Gastrocnemius medialis (tissue), 4 donors: ENCODE measurements at places on chromosomes 3 and 15. TPM values are rescaled to one million over a fixed set of nuclear protein-coding genes. Genes with fewer than 3 reads are reported as not detected.
A peak's percentile ranks its signal among the peaks of the same experiment; 100 is the strongest.

Gene CEMIP
- not detected for total RNA-seq

Gene PLSCR4
- total RNA-seq: 16.8 TPM

Gene ZCWPW2
- 0.55 TPM for total RNA-seq

Gene RETNLB
- not detected for total RNA-seq

Gene AADACL2
- not detected for total RNA-seq

Gene MIX23
- total RNA-seq: 16.5 TPM

Gene CTDSPL2
- 25.8 TPM for total RNA-seq

Gene CLK3
- total RNA-seq: 152 TPM

Gene CPLX3
- not detected for total RNA-seq

Gene INKA1
- total RNA-seq: not detected

DNA sequence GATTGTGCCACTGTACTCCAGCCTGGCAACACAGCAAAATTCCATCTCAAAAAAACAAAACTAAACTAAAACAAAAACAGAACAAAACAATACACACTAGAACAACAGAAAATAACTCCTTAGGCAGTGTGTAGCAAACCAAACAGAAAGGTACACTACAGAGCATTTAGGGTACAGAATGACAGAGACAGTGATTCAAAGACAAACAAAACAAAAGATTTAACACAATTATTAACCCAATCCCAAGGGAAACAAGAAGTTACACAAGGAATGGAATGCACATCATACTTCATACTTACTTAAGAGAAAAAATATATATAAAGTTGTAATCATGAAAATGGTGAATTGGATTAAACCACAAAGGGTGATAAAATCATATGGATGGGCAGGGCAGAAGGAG lies 12.9 kb downstream of the SLC25A20 start:
- H3K4me3 ChIP-seq: no peak overlapping the region
- no peak for DNase-seq
- H3K36me3 ChIP-seq: peaks cover 23% of the 10 kb centered on the region

- no peak overlapping the region for H3K4me3 ChIP-seq
- peak; percentile 39 for DNase-seq
- no peaks in the 10 kb centered on the region for H3K4me1 ChIP-seq
- H3K27me3 ChIP-seq: peaks cover 14% of the 10 kb centered on the region
- no peak overlapping the region for H3K27ac ChIP-seq
- H3K36me3 ChIP-seq: no peaks in the 10 kb centered on the region
Measured at GRCh38 chr3:196643201-196643749, 3.8 kb downstream of the NRROS start.

- DNase-seq: no peak
- H3K4me1 ChIP-seq: no peaks in the 10 kb centered on the region
- H3K4me3 ChIP-seq: no peak overlapping the region
- H3K27ac ChIP-seq: no peak overlapping the region
Measured at GRCh38 chr3:128442949-128443348, 23.7 kb downstream of the DNAJB8 start.

GRCh38 chr3:127413871-127414270 lies 126.0 kb upstream of the PRR20G start:
- H3K27me3 ChIP-seq: peaks cover 14% of the 10 kb centered on the region
- H3K27ac ChIP-seq: no peak overlapping the region
- no peaks in the 10 kb centered on the region for H3K36me3 ChIP-seq
- no peaks in the 10 kb centered on the region for H3K4me1 ChIP-seq
- no peak for DNase-seq

DNA sequence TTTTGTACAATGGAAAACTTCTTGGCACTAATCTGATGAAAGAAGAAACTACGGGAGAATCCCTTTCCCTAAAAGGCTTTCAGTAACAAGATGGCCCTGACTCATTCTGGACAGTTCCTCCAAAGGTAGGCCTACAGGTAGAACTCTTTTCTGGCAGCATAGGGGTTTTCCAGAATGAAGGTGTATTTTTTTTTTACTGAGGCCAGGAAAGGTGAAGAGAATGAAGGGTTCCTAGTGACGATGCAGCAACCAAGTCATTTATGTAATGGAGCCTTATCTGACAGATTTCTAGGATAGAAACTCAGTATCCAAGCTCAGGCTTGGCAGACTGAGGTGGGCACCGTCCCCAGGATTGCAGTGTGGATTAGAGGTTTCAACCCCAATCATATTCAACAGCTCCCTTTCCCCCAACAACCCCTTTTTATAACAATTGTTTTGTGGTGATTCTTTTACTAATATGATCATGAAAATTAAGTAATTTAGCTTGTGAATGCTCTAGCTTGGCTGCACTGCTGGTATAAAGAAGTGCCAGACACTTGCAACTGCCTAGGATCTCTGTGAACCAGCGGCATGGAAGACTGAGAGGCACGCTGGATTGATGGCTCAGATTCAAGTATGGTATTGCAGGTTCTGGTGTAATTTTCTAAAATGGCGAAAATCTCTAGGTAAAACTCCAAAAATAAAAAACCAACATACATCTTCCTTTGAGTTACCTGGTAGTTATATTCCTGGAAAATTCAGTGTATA lies 8.7 kb upstream of the TRIM69 start:
- H3K36me3 ChIP-seq: no peaks in the 10 kb centered on the region
- no peaks in the 10 kb centered on the region for H3K27me3 ChIP-seq
- peaks cover 24% of the 10 kb centered on the region for H3K4me1 ChIP-seq
- no peak overlapping the region for H3K4me3 ChIP-seq
- no peak for DNase-seq

DNA sequence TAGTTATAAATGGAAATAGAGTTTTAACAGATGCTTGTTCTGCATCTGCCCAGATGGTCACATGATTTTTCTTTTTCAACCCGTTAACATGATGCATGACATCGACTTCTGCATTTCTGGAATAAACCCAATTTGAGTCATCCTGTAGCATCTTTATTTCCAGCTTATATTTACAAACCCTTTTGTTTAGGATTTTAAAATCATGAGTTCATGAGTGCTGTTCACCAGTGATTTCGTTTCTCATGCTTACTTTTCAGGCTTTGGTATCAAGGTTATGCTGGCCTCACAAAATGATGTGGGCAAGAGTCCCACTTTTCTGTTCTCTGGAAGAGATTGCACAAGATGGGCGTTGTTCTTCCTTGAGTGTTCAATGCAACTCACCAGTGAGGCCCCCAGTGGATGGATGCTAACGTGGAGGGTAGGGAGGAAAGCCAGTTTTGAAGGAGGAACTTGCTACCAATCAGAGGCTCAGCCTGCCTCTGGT lies 5.2 kb downstream of the HRH1 start:
- H3K27ac ChIP-seq: no peak overlapping the region
- no peak overlapping the region for H3K4me3 ChIP-seq
- no peaks in the 10 kb centered on the region for H3K36me3 ChIP-seq
- peaks cover 20% of the 10 kb centered on the region for H3K27me3 ChIP-seq
- H3K4me1 ChIP-seq: peaks cover 7% of the 10 kb centered on the region

GRCh38 chr15:66928101-66928500 lies 137.3 kb upstream of the SMAD3 start:
- H3K27me3 ChIP-seq: no peaks in the 10 kb centered on the region
- H3K36me3 ChIP-seq: no peaks in the 10 kb centered on the region
- H3K4me1 ChIP-seq: no peaks in the 10 kb centered on the region
- peak overlapping the region; percentile 35 for H3K27ac ChIP-seq

GRCh38 chr3:162370141-162370540 lies 873.5 kb downstream of the OTOL1 start:
- no peak for DNase-seq
- no peaks in the 10 kb centered on the region for H3K36me3 ChIP-seq
- peaks cover 15% of the 10 kb centered on the region for H3K4me1 ChIP-seq
- no peak overlapping the region for H3K27ac ChIP-seq
- no peaks in the 10 kb centered on the region for H3K27me3 ChIP-seq
- no peak overlapping the region for H3K4me3 ChIP-seq

GRCh38 chr3:152480282-152480953 lies 211.7 kb downstream of the MBNL1 start:
- H3K27ac ChIP-seq: no peak overlapping the region
- H3K4me1 ChIP-seq: no peaks in the 10 kb centered on the region
- no peak for DNase-seq
- H3K27me3 ChIP-seq: no peaks in the 10 kb centered on the region
- no peaks in the 10 kb centered on the region for H3K36me3 ChIP-seq
- H3K4me3 ChIP-seq: no peak overlapping the region

- H3K4me3 ChIP-seq: no peak overlapping the region
- no peaks in the 10 kb centered on the region for H3K4me1 ChIP-seq
- no peaks in the 10 kb centered on the region for H3K27me3 ChIP-seq
Measured at GRCh38 chr15:79966634-79967297, 4.2 kb downstream of the BCL2A1 start.

- no peak overlapping the region for H3K27ac ChIP-seq
- DNase-seq: no peak
- H3K36me3 ChIP-seq: no peaks in the 10 kb centered on the region
- H3K4me1 ChIP-seq: no peaks in the 10 kb centered on the region
- no peak overlapping the region for H3K4me3 ChIP-seq
Measured at GRCh38 chr3:72550582-72551262, 297.5 kb downstream of the SHQ1 start.

DNA sequence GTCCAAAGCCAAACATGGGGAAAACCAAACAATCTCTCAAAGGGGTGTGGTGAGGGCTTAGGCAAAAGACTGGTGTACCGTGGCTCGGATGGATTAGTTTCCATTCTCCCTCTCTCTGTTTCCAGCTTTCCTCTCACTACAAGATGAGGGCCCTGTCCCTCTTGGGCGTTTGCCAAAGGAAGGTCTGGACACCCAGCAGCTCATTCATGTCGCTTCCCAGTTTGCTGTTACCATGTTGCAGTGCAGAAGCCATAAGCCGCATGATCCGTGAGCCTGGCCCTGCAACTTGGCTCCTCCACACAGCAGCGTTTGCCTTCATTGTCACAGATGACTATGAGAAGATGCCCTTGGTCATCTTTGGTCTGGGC lies 92.2 kb downstream of the APBA2 start:
- H3K4me3 ChIP-seq: no peak overlapping the region

DNA sequence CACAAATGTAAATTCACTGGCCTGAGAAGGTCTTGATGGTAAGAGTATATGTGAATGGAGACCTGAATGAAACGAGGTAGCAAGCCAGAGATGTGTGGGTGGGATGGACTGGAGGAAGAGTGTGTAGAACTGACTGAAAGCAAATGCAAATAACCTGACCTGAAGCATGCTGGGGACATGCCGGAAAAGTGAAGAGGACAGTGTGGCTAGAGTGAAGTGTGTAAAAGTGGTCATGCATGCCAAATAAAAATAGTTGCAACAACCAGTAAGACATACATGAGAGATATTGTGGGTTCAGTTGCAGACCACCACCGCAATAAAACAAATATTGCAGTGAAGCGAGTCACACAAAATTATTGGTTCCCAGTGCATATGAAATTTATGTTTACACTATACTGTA lies 82.3 kb downstream of the LPP start:
- H3K4me3 ChIP-seq: no peak overlapping the region
- DNase-seq: no peak

DNA sequence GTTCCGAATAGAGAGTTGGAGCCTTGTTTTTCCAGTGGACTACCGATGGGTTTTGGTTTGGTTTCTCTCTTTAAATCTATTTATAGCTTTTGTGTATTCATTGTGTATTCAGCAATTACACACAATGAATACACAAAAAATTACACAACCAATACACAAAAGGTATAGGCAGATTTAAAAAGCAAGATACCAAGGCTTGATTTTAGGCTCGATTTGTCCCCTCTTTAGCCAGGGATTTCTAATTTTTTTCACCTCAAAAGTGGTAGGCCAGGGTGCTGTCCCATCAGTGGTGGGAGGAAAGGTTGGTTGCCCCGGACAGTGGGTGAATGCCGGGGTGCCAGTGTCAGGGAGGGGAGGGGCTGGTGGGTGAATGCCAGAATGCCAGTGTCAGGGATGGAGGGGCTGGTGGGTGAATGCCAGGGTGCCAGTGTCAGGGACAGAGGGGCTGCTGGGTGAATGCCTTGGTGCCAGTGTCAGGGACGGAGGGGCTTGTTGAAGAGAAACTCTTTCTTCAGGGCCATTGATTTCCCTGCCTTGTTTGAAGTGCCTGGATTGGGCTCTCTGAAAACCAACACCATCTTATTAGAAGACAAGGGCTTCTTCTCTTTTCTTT lies 186.2 kb downstream of the GOLGA6L6 start:
- DNase-seq: no peak
- H3K4me3 ChIP-seq: no peak overlapping the region
- H3K36me3 ChIP-seq: no peaks in the 10 kb centered on the region

- peaks cover 15% of the 10 kb centered on the region for H3K4me1 ChIP-seq
- DNase-seq: no peak
- no peak overlapping the region for H3K4me3 ChIP-seq
- H3K36me3 ChIP-seq: no peaks in the 10 kb centered on the region
- no peaks in the 10 kb centered on the region for H3K27me3 ChIP-seq
Measured at GRCh38 chr15:33908406-33908805, 59.9 kb upstream of the CHRM5 start.

GRCh38 chr3:143571548-143571947 lies 276.7 kb downstream of the SLC9A9 start:
- no peaks in the 10 kb centered on the region for H3K27me3 ChIP-seq
- no peak for DNase-seq
- H3K4me3 ChIP-seq: no peak overlapping the region

GRCh38 chr3:37997791-37998370 lies 7.3 kb downstream of the VILL start:
- H3K36me3 ChIP-seq: no peaks in the 10 kb centered on the region
- peak overlapping the region; percentile 73 for H3K27ac ChIP-seq
- H3K27me3 ChIP-seq: no peaks in the 10 kb centered on the region
- peak overlapping the region; percentile 71 for H3K4me3 ChIP-seq
- DNase-seq: peak; percentile 20
- H3K4me1 ChIP-seq: peaks cover 11% of the 10 kb centered on the region

- H3K4me1 ChIP-seq: no peaks in the 10 kb centered on the region
- no peak overlapping the region for H3K27ac ChIP-seq
- H3K4me3 ChIP-seq: no peak overlapping the region
- H3K36me3 ChIP-seq: no peaks in the 10 kb centered on the region
- DNase-seq: no peak
Measured at GRCh38 chr15:58980351-58980939, 7.0 kb upstream of the RNF111 start.

DNA sequence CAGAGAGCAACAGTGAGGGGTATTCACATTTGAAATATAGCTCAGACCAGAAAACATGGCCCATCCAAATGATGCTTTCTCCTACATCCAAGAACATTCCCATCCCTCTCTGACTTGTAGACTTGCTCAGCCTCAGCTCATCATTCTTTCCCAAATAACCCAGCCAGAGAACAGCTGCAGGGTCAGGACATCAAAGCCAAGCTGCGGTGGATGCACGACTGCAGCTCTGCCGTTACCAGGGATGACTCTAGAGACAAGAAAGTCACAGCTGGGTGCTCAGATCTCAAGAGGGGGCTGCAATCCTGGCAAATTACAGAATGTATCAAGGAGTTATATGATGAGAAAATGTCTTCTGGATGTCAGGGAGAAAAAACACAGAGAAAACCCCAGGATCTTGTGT lies 944.3 kb downstream of the NTRK3 start:
- H3K36me3 ChIP-seq: no peaks in the 10 kb centered on the region
- no peak overlapping the region for H3K27ac ChIP-seq
- no peak for DNase-seq
- no peaks in the 10 kb centered on the region for H3K4me1 ChIP-seq
- H3K4me3 ChIP-seq: no peak overlapping the region

DNA sequence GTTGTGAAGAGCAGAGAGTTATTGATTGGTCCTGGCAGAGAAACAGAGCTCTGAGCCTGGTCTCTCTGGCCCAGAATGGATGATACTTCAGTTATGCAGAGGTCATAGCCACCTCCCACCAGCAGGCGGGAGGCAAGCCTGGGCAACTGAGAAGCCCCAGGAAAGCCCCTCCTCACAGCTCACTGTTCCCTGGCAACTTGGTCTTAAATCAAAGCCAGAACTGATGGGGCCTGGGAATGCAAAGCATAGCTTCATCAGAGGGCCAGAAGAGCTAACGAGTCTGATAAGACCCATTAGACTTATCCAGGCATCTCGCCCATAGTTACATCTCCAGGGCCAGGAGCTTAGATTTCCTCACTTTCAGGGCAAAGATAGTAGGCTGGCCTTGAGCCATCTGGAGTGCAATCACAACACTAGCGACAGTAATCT lies 5.5 kb upstream of the COLQ start:
- no peak for DNase-seq
- H3K36me3 ChIP-seq: no peaks in the 10 kb centered on the region
- H3K27ac ChIP-seq: no peak overlapping the region
- H3K4me3 ChIP-seq: no peak overlapping the region
- H3K27me3 ChIP-seq: no peaks in the 10 kb centered on the region
